Mesothelial cell of epicardium (in vitro differentiated cells): ENCODE measurements at places on chromosomes 12 and 14. TPM values are rescaled to one million over a fixed set of nuclear protein-coding genes. Genes with fewer than 3 reads are reported as not detected.

DNA sequence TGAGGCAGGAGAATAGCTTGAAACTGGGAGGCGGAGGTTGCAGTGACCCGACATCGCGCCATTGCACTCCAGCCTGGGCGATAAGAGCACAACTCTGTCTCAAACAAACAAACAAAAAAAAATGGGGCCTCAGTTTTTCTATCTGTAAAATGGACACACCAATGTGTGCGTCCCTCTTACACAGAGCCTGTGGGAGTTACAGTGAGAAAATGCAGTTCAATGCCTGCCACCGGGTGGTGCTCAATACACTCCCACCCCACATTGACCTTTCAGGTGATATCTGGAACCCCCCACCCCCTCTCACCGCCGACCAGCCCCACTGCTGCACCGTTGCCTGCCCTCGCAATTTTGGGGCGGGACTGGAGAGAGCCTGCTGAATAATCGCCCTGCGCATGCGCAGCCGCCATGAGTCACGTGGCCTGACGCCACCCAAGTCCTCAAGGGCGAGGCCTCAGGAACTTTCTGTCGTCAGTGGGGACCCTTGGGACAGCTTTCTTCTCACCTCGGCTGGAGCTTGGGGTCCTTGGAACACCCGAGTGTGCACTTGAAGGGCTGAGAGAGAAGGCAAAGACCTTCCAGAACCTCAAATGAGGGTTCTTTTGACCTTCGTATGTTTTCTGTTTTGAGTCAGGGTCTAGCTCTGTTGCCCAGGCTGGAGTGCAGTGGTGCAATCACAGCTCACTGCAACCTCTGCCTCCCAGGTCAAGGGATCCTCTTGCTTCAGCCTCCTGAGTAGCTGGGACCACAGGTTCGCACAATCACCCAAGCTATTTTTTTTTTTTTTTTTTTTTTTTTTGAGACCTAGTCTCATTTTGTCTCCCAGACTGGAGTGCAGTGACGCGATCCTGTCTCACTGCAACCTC is 14.6 kb upstream of the CABP1 start:
- DNase-seq: no peak

- no peak for DNase-seq
Measured at GRCh38 chr12:113286712-113287111, 48.2 kb downstream of the SLC8B1 start.

DNA sequence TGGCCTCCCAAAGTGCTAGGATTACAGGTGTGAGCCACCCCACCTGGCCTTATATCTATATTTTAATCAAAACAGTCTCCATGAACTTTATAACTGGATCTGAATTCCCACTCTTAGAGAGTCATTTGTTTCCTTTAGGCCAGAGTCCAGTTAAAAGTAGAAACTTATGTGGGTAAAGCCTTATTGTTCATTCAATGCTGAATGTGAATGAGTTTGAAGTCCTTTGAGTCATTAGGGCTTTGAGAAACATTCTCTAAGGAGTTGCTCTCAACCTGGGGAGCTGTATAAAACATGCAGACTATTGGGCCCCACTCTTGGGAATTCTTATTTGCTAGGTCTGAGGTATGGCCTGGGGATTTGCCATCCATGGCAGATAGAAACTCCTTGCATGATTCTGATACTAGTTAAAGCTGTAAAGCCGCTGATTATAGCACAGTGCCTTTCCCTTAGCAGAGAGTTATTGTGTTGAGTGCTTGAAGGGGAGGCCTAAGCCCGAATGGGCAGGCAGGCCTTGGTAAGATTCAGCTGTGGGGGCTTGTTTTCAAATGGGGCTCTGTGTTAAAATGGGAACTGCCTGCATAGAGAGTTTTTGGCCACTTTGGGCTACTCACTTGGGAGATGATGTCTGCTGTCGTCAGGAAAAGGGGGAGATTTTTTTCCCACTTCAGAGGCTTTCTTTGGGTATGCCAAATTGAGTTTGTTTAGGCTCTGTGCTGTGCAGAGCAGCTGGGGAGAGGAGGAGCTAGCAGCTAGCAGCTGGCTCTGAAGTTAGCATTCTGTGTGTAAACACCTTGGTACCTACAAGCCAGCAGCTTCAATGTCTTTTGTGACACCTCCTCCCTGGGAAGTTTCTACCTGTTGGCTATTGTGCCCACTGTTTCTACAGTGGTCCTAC is 117.5 kb downstream of the DACT1 start:
- DNase-seq: no peak

GRCh38 chr14:88380405-88380804 is 5.1 kb upstream of the SPATA7 start:
- no peak for DNase-seq

- peak; percentile 51 for DNase-seq
Measured at GRCh38 chr12:27142101-27142721, 59.8 kb upstream of the C12orf71 start.

Gene MUCL1
- total RNA-seq: not detected in 3 replicates

DNA sequence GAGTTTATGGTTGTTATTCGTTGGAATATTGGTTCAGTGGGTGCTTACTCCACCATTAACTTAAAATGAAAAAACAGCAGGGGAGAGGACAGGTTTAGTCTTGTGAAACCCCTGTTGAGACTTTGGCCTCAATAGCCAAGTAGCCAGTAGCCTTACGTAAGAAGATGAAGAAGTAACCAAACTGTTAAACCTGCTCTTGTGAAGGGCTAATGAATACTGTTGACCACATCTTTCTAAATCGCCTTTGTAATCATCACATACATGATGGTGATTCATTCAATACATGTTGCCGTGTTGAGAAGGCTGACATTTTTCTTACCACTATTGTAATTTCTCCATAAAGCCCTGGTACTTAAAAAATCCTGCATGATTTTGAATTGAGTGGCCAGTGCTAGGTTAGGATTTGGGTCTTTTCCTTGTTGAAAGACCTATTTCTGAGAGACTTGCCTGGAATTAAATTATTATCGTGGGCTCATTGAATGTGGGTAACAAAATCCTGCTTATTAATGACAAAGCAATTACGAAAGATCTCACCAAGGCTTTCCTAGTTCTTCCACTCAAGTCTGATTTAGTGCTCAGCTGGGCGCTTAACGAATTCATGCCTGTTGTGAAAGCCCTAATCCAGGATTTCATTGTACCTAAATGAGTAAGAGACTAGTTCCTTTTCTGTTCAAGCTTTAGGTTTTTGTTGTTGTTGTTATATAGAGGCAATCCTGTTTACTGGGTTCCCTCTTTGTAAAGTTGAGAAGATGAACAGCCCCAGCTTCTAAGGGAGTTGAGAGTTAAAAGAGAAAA is 333.1 kb downstream of the FUT8 start:
- DNase-seq: no peak

DNA sequence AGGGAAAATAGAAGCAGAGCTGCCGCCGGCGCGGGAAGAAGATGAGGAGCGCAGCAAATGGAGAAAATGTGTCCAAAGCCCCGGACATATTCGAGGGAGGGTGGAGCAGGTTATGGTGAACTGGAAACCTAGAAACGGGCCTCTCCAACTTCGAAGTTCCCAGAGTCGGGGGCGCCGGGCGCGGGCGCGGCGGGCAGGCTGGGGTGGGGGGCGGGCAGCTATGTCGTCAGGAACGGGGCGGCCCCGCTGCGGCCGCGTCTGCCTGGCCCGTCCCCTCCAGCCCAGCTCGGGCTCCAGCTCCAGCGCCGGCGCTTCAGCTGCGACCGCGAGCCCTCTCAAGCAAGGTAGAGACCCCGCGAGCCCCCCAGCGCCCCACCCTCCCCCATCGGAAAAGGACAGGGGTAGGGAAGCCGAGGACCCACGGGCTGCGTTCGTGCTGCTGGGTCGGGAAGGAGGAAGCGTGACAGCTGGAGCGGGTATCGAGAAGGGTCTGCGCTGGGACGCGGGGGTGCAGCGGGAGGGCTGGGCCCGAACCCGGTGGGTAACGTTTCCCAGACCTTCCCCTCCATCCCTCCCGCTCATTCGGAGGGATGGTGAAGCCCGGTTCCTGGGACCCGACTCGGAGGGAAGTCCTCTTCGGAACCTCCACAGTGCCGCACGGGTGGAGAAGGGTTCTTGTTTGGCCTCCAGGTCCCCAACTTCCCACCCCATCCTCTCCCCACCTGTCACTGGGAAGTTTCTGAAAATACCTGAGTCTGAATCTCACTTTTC is 1.0 kb downstream of the DGKA start:
- DNase-seq: peak; percentile 38

Gene MPHOSPH9
- 35.7 to 40.9 TPM (median 36.5 TPM) in 3 replicates for total RNA-seq

GRCh38 chr12:28388879-28389278 is 198.6 kb downstream of the CCDC91 start:
- DNase-seq: no peak

Gene DDX24
- total RNA-seq: 151 to 159 TPM (median 157 TPM) in 3 replicates

GRCh38 chr12:51004504-51004903 is 21.7 kb downstream of the SLC11A2 start:
- DNase-seq: no peak

- no peak for DNase-seq
Measured at GRCh38 chr14:51082349-51082748, 12.6 kb downstream of the TRIM9 start.

- no peak for DNase-seq
Measured at GRCh38 chr12:4107436-4107878, 166.1 kb upstream of the CCND2 start.

Gene SPIC
- total RNA-seq: not detected in 3 replicates

- DNase-seq: no peak
Measured at GRCh38 chr12:10130042-10130441, at the start of gene CLEC7A. Gene CLEC7A, minus strand, starts transcription at chr12:10130199. Its CDS starts 117 bp downstream, at chr12:10130082.

Gene MEG3
- 0.18 TPM in 1 of 3 replicates, not detected in the others for total RNA-seq

Gene MYL6B
- 150 to 151 TPM (median 150 TPM) in 3 replicates for total RNA-seq

DNA sequence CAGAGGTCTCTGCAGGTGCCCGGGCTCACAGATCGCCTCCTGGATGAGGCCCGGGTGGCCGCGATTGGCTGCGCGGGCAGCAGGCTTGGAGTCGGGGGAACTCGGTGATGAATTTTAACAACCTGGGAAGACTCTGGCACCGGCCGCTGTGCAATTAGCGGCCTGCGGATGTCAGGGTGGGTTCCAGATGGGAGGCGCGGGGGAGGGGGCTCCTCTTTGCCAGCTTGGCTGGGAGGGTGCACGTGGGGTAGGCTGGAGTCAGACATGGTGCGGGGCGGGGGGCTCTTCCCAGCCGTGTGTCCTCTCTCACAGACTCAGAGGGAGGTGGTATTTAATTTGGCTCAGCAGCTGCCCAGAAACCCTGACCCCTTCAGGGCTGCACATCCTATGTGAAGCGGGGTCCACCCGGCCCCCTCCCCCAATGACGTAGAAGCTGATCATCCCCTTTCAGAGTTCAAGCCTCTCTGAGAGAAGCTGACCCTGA is 81.4 kb downstream of the KIF26A start:
- DNase-seq: no peak

DNA sequence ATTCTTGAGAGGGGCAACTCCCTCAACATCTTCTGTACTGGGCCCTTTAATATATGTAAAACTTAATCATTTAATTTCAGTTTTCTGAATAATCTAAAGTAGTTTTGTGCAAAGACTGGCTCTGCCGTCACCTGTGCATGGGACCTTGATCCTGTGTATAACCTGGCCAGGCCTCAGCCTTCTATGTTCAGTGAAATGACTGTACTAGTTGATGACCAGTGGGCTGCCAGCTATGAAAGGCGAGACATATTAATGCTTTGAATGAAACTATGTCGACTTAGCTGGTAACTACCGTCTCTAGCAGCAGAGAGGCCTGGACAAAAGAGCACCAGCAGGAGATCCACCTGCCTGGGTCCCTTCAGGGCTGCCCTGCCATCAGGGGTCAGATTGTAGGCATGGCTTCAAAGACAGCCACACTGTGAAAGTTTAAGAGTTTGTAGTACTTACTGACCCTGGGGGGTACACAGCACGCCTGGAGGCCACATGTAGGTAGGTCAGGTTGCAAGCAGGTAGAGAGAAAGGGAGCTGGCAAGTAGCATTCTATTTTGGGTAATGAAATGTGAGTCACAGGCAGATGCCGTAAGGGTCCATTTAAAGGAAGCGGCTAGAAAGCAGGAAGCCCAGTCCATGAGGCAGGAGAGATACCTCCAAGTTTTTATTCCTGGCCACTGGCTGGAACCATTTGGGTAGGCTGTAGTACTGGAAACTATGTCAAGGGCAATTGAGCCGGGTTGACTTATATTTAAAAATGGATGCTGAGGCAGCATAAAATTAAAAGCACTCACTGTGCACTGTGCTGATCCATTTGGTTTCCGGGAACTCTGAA is 77.2 kb downstream of the BHLHE41 start:
- no peak for DNase-seq

GRCh38 chr12:54579258-54579657 is 9.2 kb downstream of the PPP1R1A start:
- DNase-seq: no peak

DNA sequence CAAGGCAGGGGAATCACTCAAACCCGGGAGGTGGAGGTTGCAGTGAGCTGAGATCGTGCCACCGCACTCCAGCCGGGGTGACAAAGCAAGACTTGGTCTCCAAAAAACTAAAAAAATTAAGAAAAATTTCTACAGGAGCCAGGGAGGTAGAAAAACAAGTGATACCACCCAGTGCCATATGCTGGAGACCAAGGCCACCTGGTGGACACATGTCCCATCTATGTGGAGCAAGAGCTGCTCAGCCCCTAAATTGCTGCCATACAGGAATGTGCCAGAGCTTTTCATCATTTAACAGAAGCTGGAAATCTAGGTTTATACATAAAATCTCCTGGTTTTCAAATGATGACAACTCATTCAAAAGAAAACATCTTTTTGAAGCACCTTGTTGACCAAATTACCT is 61.4 kb upstream of the ELK3 start:
- DNase-seq: no peak

DNA sequence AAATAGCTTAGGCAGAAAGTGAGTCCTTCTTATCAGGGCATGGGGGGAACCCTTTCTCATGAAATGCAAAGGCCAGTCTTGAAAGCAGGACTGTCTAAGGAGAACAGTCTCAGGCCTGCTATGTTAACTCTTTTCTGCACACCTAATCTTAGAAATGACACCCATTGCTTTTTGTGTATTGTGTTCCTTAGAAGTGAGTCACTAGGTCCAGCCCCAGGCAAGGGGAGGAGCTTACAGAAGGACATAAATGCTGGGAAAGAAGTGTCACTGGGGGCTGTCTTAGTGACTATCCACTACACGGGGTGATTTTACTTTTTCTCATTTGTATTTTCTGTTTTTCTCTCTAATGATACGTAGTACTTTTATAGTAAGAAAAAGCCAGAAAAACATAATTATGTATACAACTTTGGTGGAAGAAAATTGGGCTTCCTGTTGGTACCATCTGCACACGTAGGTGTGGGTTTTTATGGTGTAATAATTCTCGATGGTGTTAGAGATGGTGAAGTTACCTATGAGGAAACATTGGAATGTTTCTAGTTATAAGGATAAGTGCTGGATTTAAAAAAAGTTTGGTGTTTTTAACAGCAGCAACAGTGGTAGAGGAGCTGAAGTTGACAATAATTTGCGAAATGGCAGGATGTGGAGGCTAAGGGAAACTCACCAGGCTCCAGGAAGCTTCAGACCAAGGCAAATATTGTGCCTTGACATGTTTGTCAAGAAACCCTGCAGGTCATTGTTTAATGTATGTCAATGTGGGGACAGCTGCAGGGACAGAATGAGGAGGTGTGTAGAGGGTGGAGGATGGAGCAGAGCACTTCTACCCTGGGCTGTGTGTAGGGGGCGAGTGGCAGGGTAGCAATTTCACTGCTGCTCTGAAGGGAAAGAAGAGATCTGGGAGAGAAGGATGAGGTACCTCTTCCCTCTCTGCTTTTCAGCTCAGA is 214.9 kb downstream of the KTN1 start:
- DNase-seq: no peak
